K562 (cell line): ENCODE measurements at places on chromosomes 6 and 20.
A peak's percentile ranks its signal among the peaks of the same experiment; 100 is the strongest.

DNA sequence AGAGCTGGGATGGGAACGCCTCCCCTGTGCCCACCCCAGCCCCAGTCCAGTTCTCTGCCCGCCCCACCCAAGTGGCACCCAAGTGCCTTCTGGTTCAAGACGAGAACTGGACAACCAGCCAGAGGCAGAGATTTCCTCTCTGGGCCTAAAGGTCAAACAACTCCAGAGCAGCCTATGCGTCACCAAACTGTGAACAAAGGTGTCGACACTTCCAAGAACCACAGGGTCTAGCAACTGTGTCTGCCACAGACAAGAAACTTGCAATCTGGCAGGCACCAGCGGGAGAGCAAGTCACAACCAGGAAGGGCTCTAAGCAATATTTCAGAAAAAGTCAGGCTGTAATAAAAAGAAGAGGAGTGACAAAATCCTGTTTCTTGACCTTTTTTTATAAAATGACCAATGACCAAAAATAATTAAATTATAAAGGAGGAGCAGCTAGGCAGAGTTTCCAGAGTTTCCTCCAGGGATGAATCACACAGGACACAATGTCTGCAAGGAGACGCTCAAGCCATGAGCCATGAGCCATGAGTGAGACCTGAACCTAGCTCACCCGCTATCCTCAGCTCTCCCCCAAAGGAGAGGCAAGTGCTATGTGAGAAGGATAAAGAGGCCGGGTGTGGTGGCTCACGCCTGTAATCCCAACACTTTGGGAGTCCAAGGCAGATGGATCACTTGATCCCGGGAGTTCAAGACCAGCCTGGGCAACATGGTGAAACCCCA, 11.1 kb downstream of the EDEM2 start:
- DNase-seq = peak; percentile 38

DNA sequence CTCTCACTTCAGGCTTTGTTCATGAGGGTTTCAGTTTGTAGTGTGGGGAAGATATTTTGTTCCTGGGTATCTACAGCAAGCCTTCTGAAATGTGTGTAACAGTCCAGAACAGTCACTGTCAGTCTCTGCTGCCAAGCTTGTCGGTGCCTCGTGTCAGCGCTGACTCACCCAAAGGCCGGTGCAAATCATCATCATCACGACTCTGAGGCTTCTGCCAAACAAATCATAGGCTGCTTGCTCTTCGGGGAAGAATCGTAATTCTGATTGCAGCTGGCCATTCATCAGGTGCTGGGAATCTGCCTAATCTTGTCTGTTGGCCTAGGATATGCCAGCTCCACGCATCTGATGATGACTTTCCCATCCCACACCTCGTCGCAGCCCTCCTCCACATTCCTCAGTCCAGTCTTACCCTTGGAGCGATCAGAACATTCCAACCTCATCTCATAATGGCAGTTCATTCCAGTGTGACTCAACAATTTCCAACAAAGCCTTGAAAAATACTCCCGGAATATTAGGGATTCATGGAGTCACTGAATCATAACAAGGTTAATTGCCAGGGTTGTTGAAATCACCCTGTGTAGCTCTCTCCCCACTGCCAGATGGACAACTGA, 40.9 kb downstream of the ALDH8A1 start:
- no peak for DNase-seq

DNA sequence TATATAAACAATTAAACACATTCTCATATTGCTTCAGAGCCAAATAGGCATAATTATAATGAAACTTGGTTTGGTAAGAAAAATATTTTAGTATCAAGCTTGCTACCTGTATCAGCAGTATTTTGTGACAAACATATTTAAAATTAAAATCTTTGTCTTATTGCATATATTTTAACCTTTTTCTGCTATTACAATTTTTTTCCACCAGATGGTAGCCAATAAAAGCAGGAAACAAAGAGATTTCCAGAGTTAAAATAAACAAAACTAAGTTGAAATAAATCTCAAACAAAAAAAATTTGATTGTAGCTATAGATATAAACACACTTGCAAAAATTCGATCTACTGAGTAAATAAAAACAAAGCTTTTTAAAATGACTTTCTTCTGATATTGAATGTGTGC, 491.3 kb upstream of the GJE1 start:
- no peak for DNase-seq

DNA sequence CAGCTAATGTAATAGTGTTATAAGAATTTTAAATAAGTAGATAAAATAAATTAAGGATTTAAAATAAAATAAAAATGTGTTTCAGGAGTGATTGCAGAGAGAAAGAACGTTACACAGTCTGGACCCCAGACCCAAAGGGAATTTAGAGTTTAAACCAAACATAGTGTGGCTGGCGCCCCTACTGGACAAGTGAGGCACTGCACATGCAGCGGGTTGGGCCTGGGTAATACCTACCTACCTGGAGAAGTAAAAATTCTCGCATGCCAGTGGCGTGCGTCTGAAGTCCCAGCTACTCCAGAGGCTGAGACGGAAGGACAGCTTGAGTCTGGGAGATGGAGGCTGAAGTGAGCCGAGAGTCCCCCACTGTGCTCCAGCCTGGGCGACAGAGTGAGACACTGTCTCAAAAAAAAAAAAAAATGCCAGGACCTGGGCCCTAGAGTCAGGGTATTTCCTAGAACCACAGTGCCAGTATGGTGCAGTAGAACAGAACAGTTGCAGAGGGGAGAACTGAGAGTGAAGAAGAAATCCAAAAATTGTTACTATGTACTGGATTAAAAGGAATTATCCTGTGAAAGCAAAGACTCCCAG, 71.4 kb upstream of the TCF21 start:
- peak; percentile 70 for DNase-seq

- no peak for DNase-seq
Measured at GRCh38 chr6:88785478-88785877, 177.9 kb downstream of the RNGTT start.

DNA sequence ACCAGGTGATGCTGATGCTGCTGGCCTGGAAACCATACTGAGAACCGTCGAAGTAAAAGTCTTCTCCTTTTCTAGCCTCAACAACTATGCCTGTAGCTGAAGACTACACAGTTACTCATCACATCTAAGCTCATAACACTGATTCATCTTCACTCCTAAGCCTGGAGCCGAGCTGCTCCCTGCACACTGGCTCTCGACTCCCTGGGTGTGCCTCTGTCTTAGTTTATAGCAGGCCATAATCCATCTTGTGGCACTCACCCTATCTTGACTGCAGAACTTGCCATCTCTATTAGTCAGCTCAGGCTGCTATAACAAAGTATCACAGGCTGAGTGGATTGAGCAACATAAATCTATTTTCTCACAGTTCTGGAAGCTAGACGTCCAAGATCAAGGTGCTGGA, 191.0 kb downstream of the UNC5CL start:
- DNase-seq = no peak

- DNase-seq = peak; percentile 8
Measured at GRCh38 chr6:133040094-133040802, 200.9 kb upstream of the EYA4 start.

- DNase-seq = no peak
Measured at GRCh38 chr6:163201855-163202254, 212.7 kb upstream of the QKI start.

- no peak for DNase-seq
Measured at GRCh38 chr6:125306756-125307149, 5.0 kb upstream of the HDDC2 start.

- DNase-seq = no peak
Measured at GRCh38 chr20:51353491-51353890, 189.0 kb downstream of the NFATC2 start.

- no peak for DNase-seq
Measured at GRCh38 chr6:132499757-132500156, 13.2 kb downstream of the STX7 start.

- DNase-seq = no peak
Measured at GRCh38 chr6:90425161-90425641, 128.6 kb upstream of the BACH2 start.

DNA sequence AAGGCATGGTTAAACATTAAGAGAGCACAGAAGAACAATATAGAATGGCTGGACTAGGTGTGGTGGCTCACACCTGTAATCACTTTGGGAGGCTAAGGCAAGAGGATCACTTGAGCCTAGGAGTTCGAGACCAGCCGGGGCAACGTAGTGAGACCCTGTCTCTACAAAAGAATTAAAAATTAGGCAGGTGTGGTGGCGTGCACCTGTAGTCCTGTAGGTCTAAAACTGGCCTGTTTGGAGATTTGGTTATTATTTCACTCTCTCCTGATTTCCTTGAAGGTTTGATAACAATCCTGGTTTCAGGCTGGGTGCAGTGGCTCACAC, 15.6 kb downstream of the SRSF6 start:
- DNase-seq = no peak
